ENCODE measurements at places on chromosomes 4 and X. TPM values are rescaled to one million over a fixed set of nuclear protein-coding genes. Genes with fewer than 3 reads are reported as not detected.

The TMSB15A gene
- total RNA-seq: not detected

DNA sequence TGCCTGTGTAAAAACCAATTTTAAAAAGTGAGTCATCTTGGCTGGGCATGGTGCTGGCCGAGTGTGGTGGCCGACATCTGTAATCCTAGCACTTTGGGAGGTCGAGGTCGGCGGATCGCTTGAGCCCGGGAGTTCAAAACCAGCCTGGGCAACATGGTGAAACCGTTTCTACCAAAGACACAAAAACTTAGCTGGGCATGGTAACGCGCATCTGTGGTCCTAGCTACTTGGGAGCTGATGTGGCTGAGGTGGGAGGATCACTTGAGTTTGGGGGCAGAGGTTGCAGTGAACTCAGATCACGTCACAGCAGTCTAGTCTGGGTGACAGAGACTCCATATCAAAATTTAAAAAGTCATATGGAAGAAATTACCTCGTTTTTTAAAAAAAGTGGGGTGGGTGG lies 7.6 kb downstream of the RLIM start:
- no peaks in the 10 kb centered on the region for H3K27me3 ChIP-seq
- H3K27ac ChIP-seq: no peak overlapping the region
- DNase-seq: no peak
- peaks cover 14% of the 10 kb centered on the region for H3K4me1 ChIP-seq

DNA sequence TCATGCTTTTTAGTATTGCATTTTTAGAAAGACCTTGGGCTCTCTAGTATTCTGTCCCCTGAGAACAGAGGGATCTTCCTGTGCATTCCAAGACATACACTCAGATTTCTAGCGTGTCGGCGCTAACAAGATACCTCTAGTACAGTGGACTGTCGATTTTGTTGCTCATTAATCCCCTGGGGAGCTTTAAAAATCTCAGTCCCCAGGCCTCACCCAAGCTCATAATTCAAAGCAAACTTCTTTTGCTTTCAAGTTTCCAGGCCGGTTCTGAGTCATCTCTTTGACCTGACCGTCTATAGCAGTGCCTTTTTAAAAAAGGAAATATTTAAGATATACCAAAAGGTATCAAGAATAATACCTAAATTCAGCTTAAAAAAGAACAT lies 137.0 kb downstream of the AMMECR1 start:
- no peak for DNase-seq
- peaks cover 11% of the 10 kb centered on the region for H3K4me1 ChIP-seq
- peak overlapping the region; percentile 18 for H3K27ac ChIP-seq

GRCh38 chrX:19122641-19123009 lies 357 bp upstream of the ADGRG2 start:
- H3K27ac ChIP-seq: no peak overlapping the region
- peak overlapping the region; percentile 39 for H3K4me3 ChIP-seq
- no peak for DNase-seq
- H3K4me1 ChIP-seq: no peaks in the 10 kb centered on the region

The GAGE1 gene
- not detected for total RNA-seq

- H3K36me3 ChIP-seq: no peaks in the 10 kb centered on the region
- H3K4me1 ChIP-seq: peaks cover 30% of the 10 kb centered on the region
- no peak overlapping the region for H3K27ac ChIP-seq
- no peak overlapping the region for H3K4me3 ChIP-seq
Measured at GRCh38 chr4:76703676-76704075, 194.3 kb downstream of the SOWAHB start.

DNA sequence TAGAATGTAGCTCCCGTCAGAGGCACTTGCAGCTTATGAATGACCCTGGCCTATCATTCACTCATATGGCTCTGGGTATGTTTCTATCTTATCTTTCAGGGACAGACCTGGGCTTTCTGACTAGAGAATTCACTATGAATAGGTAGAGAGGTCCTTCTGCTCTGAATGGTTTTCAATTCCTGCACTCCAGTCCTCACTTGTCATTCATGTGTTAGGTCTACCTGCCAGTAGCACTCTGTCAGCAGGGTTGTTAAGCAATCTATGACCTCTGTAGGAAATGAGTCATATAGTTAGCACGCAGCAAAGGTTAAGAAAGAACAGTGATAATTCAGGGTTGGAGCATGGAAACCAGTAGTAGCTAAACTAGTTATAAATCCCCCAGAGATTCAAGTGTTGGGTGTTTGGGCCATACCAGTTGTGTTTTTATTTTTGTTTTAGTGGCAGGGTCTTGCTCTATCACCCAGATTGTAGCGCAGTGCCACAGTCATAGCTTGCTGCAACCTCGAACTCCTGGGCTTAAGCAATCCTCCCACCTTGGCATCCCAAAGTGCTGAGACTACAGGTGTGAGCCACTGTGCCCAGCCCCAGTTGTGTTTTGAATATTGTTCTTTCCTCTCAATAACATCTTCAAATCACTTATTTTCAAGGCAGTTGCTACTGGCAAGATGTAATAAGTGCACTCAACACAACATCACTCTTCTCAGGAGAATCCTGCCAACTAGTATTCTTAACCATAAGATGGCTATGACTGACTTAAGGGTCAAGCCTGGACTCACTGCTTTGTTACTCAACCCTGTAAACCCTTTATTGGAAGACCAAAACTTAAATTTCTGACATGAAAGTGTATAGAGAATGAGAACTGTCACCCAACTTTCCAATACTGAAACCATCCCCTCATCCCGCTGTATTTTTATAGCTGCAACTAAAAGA lies 25.1 kb downstream of the ARL13A start:
- H3K27ac ChIP-seq: no peak overlapping the region
- no peaks in the 10 kb centered on the region for H3K4me1 ChIP-seq
- H3K36me3 ChIP-seq: no peaks in the 10 kb centered on the region
- H3K4me3 ChIP-seq: no peak overlapping the region
- no peaks in the 10 kb centered on the region for H3K27me3 ChIP-seq

The HPF1 gene
- total RNA-seq: 15.2 TPM

DNA sequence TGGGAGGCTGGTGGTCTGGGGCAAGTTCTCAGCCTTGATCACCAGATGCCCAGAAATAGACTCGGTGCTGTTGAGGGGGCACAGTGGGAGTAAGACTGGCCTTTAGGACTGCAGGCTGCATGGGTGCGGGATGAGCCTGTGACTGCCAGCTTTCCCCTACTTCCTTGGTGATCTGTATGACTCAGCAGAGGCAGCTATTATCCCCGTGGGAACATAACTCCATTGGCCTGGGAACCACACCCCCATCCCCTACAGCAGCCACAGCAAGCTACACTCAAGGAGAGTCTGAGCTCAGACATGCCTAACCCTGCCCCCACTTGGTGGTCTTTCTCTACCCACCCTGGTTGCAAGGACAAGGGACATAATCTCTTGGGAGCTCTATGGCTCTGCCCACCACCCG lies 20.6 kb downstream of the CLIC2 start:
- no peaks in the 10 kb centered on the region for H3K4me1 ChIP-seq
- DNase-seq: no peak
- no peaks in the 10 kb centered on the region for H3K36me3 ChIP-seq
- H3K27me3 ChIP-seq: no peaks in the 10 kb centered on the region
- H3K4me3 ChIP-seq: no peak overlapping the region

DNA sequence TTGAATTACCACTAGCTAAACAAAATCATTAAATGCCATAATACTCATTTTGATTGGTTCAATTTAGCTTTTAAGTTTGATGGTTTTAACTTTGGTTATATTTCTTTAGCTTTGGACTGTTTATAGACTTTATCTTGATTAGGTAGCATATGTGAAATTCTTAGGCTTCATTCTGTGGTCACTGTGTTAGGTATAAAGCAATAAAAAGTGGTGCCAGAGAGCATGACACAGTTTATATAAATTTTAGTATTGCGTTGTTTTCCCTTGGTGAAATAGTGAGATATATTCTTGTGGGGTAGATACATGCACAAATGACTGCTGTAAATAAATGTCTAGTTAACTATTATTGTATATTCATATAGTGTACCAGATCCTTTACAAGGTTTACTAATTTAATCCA lies 474.2 kb upstream of the GRID2 start:
- no peak overlapping the region for H3K27ac ChIP-seq
- no peaks in the 10 kb centered on the region for H3K4me1 ChIP-seq
- no peak overlapping the region for H3K4me3 ChIP-seq
- DNase-seq: no peak
- H3K27me3 ChIP-seq: no peaks in the 10 kb centered on the region

The BEND2 gene
- total RNA-seq: not detected

Data from vagina (tissue), 2 donors.